HT1080 (cell line): ENCODE measurements at places on chromosomes 12 and 14. TPM values are rescaled to one million over a fixed set of nuclear protein-coding genes. Genes with fewer than 3 reads are reported as not detected.

- no peak for DNase-seq
These were observed 66.7 kb downstream of the RESF1 start for GRCh38 chr12:32025906-32026305.

IFNG-AS1 gene
- not detected in 2 replicates for total RNA-seq

KRT73 gene
- total RNA-seq, result not detected in 2 replicates

SLC16A7 gene
- total RNA-seq, result not detected in 2 replicates

DNA sequence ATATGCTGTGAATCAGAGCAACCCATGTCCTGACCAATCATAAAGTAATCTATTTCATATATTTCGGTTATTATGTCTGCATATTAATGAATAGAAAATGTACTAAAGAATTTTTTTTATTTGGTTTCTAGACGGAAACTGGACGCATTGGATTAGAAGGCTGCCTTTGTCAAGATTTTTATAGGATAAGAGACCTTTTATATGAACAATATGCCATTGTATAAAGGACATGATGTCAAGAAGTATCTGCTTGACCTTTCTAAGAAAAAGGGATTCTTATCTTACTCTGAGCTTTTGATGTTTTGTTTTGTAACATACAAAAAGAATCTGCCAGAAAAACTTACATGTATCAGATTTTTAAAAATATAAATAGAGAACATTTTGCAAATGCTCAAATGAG, 39.8 kb downstream of the CPSF2 start:
- no peak for DNase-seq

DNA sequence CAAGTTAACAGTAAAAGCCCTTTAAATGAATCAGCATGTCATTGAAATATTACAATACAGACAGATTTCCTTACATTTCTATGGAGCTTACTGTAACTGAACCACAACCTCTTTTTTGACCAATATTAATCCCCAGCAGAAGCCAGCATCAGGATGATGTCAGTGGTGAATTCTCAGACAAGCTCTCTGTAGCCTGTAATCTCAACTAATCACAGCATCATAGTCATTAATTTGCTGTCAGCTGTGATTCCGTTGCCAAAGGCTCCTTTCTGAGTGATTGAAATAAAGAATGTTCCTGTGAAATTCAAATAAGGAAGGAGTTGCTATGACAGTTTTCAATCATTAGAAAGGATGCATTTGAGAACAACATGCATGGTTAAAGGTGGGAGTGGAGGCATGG, 323.1 kb downstream of the PDZRN4 start:
- no peak for DNase-seq

GRCh38 chr14:81051547-81051946, 96.1 kb downstream of the TSHR start:
- no peak for DNase-seq

DNA sequence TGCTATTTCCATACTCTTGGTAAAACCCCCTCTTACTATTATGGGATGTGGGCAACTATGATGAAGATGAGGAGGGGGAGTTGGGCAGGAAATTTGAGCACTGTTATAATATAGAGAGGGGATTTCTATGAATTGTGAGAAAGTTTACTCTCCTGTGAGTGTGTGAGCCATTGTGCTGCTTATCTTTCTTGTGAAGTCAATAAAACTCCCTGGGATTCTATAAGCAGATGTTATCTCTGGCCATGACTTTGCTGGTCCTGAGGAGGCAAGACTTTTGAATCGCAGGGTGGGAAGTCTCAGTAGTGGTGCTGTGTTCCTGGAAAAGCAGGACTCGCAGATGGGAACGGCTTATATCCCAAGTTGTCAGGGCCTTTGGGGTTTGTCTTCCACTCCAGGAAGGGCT, 62.2 kb downstream of the EMP1 start:
- no peak for DNase-seq

DNA sequence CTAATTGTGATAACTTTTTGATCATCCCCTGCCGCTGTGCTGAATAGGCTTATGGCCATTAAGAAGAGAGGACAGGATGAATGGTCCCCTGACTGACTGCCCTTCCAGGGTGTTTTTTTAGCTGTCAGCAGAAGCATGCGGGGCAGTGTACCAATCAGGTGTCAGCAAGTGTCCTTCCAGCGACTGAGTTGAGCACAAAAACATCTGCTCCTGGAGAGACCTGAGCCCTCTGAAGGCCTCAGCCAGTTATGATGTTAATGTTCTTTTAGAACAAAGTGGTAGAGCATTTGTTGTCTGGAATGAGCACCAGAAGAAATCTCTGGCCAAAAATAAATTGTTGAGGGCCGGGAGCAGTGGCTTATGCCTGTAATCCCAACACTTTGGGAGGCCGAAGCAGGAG, 37.5 kb downstream of the P2RX7 start:
- DNase-seq, result no peak

- DNase-seq, result no peak
These were observed 25.4 kb downstream of the CD9 start for GRCh38 chr12:6225630-6226001.

MYF6 gene
- total RNA-seq, result not detected in 2 replicates
